ENCODE measurements at places on chromosomes 3 and 15.
A peak's percentile ranks its signal among the peaks of the same experiment; 100 is the strongest.

DNA sequence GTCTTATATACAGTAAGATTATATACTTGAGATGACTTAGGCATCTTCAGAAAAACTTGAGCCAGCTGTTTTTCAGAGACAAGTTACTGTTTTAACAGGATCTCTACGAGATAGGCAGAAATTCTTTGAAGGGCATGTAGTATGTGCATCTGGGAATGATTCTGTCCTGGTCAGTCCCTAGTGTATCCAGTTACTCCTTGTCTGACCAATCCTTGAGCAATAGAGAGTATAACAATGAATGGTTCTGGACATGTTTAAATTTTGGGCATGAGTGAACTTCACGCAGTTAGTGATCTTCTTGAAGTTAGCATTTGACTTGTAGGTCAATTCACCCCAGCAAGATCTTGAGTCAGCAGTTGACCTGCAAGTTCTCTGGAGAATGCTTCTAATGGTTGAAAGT is 24.7 kb upstream of the HHLA2 start:
- DNase-seq, result no peak

- DNase-seq, result no peak
Observed at GRCh38 chr3:16923112-16923511, 38.4 kb downstream of the PLCL2 start.

GRCh38 chr3:192923731-192924130 is 6.1 kb upstream of the MB21D2 start:
- DNase-seq, result no peak

GRCh38 chr15:35784745-35785144 is 238.8 kb upstream of the DPH6 start:
- DNase-seq, result no peak

GRCh38 chr3:117439812-117440211 is 730.2 kb downstream of the TUSC7 start:
- DNase-seq, result no peak

GRCh38 chr3:160027541-160028195 is 39.0 kb downstream of the IL12A start:
- peak; percentile 26 for DNase-seq

DNA sequence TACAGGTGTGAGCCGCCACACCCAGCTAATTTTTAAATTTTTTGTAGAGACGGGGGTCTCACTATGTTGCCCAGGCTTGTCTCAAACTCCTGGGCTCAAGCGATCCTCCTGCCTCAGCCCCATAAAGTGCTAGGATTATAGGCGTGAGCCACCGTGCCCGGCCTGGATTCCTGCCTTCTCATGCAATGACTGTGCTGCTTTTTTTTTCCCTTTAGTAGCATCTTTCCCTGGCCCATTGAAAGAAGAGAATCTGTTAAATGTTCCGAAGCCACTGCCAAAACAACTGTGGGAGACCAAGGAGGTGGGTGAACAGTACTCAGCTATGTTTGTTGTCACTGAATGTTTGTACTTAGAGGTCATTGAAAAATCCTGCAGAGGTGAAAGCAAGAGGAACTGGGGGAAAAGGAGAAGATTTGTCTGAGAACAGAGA is 88.0 kb downstream of the CRTC3 start:
- DNase-seq, result no peak

- no peak for DNase-seq
Observed at GRCh38 chr15:75508840-75509532, 57.5 kb upstream of the SIN3A start.

DNA sequence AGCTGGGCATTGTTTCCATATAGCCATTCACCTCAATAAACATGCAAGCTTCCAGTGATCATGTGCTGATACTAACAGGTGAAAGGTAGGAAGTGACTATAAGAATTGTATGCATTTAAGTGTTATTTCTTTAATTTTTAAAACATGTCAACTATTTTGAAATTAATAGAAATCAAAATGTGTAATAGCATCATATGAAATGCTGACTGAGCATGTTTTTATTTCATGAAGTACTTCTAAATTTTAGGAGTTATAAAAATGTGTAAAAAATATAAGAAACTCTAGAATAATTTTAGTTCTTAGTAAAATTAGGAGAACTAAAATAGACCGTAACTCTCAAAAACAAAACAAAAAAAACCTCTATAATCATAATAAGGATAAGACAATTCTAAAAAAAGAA is 229.3 kb upstream of the ARPP21 start:
- DNase-seq, result no peak

GRCh38 chr15:101146118-101146702 is 105.6 kb downstream of the CHSY1 start:
- no peak for DNase-seq

- no peak for DNase-seq
Observed at GRCh38 chr15:83178869-83179325, 28.7 kb downstream of the HDGFL3 start.

DNA sequence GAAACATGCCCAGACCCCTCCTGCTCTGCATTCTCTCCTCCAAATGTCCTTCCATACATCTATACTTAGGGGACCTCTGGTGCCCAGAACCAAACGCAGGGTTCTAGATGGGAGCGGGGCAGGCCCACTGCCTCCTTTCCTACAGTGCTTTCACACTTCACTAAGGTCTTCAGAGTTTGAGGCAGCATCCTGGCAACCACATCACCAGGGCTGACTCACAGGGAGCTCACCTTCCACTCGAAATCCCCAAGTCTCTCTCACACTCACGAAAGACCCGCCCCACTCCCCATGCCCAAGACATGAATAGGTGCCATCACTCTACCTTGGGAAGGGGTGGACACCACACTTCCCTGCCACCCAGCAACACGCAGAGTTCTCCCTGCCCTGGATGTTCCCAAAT is 18.9 kb downstream of the HOMER2 start:
- no peak for DNase-seq

DNA sequence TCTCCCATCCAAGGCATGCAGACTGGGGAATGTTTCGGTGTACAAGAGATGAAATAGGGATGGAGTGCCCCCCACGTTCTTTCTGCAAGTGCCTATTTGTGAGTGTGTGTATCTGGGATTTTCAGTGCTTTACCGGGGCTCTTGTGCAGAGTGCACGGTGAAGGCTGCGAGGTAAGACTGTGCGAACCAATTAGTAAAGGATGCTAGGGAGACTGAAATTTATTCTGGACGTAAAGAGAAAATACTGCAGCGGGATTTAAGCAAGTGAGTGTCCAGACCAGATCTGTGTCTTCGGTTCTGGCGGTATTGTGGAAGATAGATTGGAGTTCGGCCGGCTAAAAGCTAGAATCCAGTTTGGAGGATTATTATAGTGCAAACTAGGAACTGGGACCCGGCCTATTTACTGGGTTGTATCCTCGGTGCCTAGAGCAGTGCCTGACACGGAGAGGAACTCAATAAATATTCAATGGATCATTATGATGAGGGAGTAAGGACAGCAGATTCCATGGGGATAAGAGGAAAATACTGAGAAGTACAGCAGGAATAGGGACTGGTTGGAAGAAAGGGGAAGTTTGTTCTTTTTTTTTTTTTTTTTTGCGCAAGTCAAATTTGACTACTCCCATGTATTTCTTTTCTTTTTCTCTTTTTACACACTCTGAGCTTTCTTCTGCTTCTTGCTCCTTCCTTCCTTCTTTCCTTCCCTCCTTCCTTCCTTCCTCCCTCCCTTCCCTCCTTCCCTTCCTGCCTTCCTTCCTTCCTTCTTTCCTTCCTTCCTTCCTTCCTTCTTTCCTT is 580 bp upstream of the MAGEF1 start:
- DNase-seq, result no peak

DNA sequence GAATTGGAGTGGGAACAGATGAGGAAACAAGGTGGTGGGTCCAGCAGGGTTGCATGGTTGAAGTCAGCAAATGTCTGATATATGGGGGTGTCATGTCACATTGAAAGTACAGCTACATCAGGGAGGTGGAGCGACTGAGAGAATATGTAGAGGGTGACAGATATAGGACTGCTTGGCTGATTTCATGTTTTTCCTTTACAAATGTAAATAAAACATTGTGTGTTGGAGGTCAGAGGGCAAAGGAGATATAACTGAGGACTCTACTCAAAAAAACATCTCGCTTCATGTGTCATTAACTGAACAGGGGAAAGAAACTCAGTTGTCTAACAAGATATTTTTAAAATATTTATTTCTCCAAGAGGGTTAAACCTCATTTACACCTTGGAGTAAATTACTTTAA is 177.7 kb downstream of the TIGIT start:
- DNase-seq, result no peak

DNA sequence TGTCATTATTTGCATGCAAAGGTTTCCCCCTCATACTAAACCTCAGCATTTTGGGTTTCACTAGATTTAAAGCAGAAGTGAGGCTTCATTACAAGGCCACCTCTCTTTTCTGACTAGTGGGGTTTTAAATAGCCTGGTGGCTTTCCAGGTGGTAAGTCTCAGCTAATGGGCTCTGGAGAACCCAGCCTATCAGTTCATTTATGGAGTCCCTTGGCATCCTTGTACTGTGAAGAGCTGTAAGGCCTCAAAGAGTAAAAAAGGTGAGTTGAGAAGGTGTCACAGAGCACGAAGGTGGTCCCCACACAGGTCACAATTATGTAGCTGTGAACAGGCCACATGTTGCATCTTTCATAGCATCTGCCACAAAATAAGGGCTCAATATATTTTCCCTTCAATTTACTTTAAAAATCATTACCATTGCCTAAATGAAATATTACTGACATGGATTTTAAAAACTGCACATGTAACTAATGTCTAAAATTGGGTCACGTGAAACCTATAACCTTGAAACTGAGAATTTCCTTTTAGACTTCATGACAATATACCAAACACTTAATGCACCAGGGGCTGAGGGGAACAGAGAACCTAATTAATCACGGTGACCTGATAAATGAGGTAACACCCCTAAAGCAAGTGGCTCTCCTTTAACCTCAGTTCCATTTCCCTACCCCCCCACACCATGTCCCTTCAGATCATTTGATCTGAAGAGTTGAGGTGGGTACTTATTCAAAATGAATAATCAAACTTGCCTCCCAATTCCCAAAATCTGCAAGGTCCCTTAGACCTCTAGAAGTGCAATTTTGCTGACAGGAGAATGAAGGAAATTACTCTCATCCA is 1.3 kb downstream of the NGLY1 start:
- DNase-seq, result no peak

DNA sequence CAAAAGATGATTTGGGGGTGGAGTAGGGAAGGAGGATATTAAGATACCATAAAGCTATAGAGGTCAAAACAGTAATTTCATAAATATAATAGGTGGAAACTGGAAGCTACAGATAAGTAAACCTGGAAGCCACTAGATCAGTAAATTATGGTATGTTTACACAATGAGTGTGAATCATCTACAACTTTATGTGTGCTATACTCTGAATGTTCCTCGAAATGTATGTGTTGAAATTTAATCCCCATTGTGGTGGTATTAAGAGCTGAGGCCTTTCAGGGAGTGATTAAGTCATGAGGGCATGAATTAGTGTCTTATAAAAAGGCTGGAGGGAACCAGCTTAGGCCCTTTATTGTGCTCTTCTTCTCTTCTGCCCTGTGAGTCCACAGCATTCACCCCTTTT is 25.2 kb downstream of the EOMES start:
- DNase-seq, result no peak

DNA sequence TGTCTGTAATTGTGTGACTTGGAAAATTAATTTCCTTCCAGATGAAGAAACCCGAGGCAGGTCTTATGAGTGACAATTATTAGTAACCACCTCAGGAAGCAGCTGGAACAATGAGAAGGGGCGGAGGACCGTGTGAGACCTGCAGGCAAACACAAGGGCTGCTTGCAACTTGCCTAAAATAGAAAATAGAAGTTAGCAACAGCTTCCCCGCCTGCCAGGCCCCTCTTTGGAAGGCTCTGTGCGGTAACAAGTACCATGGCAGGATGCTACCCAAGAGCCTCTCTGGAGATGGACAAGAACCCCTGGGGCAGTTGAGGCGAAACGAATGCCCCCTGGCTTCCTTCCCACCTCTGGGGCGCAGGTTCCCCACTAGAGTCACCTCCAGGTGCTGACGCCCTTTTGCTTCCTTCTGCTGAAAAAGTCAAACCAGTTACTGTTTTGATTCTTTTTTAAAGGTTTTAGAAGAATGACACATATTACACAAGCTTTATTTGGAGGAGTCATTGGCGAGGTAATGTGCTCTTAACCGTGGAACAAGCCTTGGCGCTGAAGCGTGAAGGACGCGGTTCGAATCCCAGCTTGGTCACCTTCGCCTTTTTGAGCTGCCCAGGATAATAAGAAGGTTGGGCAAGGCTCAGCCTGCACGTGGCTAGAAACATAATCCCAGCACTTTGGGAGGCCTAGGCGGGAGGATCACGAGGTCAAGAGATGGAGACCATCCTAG is 47.0 kb upstream of the SYNM start:
- no peak for DNase-seq

DNA sequence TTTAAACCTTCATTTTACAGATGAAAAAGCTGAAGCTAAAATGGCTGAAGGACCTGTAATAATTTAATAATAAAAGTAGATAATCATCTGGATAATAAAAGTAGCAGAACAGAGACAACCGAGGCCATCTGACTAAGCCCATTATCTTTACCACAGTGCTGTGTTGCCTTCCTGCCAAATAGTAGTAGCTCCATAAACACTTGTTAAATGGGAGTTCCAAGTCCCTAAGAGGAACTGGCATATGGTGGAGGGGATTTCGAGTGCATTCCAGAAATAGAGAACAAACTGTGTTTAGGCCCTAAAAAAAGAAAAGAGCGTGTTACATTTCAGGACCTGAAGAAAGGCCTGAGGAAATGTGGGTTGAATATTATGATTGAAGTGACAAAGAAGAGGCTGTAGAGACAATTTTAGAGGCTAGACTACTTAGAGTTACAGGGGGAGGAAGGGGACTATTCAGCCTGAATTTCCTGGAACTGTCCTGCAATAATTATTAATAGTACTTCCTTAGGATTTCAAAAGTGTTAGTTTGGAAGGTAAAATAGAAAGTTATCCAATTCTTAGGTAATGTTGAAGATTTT is 424.3 kb downstream of the ROBO2 start:
- DNase-seq, result no peak

- no peak for DNase-seq
Observed at GRCh38 chr3:49912881-49913281, 9.2 kb upstream of the MST1R start.

- no peak for DNase-seq
Observed at GRCh38 chr3:4332574-4332973, 29.4 kb downstream of the SETMAR start.

GRCh38 chr3:78644847-78645246 is 1123.0 kb downstream of the ROBO1 start:
- no peak for DNase-seq

GRCh38 chr3:60399861-60400845 is 851.1 kb downstream of the FHIT start:
- DNase-seq, result no peak

- no peak for DNase-seq
Observed at GRCh38 chr3:113245761-113246161, 34.4 kb downstream of the BOC start.

- no peak for DNase-seq
Observed at GRCh38 chr3:49972656-49973055, 32.7 kb downstream of the RBM6 start.

DNA sequence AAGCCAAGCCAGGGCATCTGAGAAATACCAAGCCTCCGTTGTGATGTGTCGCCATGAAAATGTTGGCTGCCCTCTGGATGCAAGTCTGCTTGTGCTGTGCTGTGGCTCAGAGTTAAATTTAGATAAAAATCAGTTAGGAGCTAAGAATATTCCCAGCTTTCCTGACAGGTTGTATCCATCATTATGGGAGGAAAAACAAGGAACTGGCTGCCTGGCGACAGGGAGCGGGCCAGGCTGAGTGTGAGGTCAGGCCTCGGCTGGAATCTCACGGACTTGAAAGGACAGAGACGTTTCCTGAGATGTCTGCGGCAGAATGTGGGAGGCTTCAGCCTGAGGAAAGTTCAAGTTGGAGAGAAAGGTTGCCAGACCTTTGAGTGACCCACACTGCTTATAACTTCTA is 213.8 kb downstream of the THSD4 start:
- DNase-seq, result no peak

- DNase-seq, result no peak
Observed at GRCh38 chr3:40427045-40427669, 30.0 kb upstream of the RPL14 start.

Data from AG04449 (cell line).